Stimulated activated CD4-positive, alpha-beta T cell treated with anti-CD3 and anti-CD28 coated beads, Interleukin-4, amount 100 ng/mL, for 1 hour (primary cell): ENCODE measurements at places on chromosomes 3 and 15.

DNA sequence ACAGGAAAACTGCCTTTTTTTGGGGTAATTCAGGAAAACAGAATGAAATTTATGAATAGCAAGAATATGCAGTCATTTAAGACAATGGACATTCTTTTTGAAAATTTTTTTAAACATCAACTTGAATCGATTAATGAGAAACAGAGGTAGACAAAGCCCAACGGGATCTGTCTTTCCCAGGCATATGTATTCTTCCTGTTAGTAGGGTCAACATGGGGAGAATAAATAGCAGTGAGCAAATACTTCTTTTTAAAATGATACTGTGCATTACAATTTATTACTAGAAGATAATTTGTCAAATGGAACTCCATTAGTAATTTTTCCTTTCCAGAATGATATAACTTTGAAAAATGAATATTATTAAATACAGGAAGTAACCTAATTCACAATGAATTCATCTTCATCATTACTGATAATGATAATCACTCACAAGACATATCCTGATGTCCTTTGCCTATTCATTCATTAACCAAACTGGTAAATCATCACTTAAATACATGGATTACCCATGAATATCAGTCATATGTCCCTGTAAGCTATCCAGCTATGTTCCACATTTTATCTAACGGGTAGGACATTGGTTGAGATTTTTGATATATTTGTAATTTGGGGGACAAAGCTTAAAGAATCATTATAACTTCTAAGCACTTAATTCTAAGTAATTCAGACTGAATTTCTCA is 209.2 kb upstream of the CDIN1 start:
- no peak for DNase-seq

DNA sequence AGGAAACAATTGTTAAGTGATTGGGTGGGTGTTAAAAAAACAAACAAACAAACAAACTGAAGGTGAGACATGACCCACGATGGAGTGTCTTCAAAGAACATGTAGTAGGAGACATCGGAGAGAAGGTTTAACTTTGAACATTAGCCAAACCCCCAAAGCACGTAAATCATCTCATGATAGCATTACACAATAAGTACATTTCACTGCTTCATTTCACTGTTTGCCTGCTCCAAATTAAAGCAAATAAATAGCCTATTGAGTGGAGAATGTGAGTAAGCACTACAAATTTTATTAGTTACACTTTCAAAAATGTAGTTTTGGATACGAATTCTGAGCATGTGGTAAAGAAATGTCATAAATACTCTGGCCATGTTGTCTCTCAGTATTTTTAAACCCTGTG is 287.0 kb downstream of the SI start:
- DNase-seq, result no peak

DNA sequence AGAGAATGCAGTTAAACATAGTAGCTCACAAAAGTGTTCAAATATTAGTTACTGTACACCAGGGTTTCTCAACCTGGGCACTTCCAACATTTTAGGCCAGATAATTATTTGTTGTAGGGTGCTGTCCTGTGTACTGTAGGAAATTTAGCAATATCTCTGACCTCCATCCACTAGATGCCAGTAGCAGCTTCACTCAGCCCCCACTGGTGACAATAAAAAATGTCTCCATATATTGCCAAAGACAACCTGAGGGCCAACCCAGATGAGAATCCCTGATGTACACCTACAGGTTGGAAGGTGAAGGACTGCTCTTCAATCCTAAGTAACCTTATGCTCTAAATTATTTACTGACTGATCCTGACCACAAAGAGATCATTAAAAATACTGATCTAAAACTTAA is 32.5 kb downstream of the DCUN1D1 start:
- DNase-seq, result no peak

- DNase-seq, result no peak
These were observed 37.0 kb downstream of the PIK3R4 start for GRCh38 chr3:130709671-130710070.

- DNase-seq, result no peak
These were observed 13.9 kb upstream of the RYR3 start for GRCh38 chr15:33296856-33297255.

DNA sequence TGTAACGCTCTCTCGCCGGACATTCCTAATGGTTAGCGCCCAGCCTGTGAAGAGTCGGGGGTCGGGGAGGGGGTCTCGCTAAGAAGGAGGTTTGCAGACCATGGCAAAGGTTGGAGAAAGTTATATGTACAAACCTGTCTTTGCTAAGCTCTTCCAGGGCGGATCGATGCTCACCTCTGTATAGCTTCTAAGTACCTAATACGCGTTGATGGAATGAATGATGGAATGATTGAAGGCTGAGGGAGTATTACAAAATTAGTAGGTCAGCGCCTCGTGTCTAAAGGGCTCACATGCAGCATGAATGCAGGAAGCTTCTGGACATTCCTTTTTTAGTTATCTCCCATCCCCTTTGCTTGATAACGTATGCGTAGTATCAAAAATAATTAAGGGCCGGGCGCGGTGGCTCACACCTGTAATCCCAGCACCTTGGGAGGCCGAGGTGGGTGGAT is 305 bp upstream of the KPNA1 start:
- DNase-seq, result no peak

- DNase-seq, result no peak
These were observed 97.9 kb downstream of the PLD1 start for GRCh38 chr3:171712171-171712938.

DNA sequence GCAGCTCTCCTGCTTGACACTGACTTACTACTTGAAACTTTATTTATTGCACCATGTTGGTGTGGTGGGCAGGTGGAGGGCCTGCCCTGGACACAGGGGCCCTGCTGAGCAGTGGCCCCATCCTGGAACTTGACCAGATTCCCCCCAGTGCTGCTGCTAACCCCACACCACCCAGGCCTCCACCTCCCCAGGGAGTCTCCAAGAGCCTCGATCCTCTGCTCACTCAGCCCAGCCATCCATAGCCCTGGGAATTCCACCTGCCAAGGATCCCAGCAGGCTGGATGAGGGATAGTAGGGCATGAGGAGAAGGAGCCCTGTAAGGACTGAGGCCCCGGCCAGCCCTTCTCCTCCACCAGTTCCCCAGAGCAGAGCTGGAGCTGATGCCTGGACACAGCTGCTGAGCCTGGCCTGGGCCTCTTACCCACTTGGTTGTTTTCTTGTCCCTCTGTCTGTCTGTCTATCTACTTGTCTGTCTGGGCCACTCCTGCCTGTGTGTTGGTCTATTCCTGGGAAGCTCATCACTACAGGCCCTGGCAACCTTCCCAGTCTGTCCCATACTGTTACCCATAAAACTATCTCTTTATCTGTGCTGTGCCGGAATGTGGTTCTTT is 2.8 kb downstream of the CHAC1 start:
- no peak for DNase-seq

DNA sequence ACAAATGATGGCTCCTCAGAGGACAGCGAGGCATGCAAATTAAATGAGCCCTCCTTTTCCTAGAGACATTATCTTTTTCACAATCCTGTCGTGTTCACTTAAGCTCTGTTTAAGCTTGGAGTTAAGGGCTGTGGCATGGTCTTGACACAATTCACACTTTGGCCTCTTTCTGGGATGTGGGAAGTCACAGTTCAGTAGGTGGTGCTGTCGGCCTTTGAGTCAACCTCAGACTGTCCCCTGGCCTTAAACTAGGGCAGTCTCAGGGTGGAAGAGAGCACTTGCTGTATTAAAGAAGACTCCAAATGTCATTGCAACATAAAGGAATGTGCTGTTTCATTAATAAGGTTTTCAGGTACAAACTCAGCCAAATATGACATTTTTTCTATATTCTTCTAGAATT is 351.0 kb downstream of the MCTP2 start:
- DNase-seq, result no peak

DNA sequence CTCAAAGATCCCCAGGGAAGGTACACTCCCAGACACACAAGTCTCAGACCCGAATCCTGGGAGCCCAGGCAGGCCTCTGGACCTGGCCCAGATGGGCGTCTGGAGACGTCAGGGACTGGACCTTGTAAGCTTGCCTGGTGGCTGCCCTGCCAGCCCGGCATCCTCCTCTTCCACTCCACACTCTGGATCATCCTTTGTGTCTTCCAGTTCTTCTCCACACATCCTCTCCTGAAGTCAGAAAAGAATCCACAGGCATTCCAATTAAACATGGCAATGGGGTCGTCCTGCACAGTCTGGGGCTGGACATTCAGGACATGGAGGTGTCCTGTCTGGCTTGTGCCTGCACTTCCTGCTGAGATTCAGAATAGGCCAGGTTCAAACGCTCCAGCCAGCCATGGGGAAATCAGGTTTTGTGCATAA is 208.8 kb upstream of the IGF1R start:
- no peak for DNase-seq

- DNase-seq, result no peak
These were observed 2.0 kb upstream of the MELTF start for GRCh38 chr3:197031315-197032285.

DNA sequence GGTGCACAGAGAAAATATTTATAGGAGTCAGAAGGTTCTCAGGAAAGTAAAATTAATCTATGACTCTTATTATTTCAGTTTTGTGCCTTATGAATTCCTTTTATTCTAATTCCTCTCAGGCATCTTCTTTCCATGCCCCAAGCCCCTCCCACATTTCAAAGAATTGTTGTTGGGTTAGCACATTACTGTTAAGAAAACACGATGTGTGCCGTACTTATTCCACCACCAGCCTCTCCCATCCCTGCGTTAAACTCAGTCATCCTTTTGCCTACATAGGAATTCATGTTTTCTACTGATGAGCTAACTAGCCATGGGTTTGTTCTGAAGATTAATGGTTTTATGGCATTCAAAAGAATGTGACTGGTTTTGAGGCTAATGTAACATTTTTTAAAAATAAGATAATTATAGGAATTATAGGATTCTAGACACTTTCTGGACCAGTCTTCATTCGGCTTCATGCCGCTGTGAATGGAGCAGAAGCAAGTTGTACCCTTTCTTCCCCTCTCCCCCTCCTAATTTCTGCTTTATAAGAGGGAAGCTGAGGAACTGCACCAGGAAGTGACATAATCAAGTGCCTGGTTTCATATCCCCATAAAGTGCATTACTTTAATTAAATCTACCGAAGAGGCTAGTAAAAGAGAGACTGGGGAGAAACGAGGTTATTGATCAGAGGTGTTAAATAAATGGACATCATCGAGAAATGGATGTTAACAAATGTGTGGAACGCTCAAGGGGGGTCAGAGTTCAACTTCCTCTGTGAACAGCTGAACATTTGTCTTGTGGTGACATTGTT is 12.3 kb upstream of the MB21D2 start:
- no peak for DNase-seq

DNA sequence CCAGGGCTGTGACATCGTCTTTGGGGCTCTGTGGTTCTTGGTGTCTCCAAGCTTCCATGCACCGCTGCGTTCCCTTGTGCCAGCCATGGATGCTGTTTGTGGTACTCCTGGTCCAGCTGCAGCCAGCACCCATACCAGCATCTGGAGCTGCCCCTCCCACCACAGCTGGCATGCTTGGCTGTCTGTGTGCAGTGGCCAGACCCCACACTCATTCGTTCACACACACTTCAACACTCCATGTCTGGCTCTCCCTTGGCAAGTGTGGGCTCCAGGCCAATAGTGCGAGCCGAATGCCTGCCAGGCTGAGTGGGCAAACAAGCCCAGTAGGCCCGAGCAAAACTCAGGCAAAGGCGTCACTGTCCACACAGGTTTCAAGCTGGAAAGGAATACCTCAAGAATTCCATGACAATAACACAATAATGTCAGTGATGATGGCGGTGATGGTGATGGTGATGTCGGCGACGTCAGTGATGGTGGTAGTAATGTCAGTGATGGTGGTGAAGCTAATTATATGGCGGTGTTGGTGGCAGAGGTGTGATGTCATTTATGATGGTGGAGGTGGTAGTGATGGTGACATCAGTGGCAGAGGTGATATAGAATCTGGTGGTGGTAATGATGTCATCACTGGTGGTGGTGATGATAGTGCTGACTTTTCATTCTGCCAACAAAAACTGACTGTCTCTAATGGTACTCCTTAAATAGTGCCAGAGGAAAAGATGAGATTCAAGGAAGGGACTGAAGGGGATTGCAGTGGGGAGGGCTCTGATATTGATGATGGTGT is 19.3 kb downstream of the TBC1D21 start:
- no peak for DNase-seq

GRCh38 chr15:73928971-73929627 is 2.8 kb downstream of the LOXL1 start:
- DNase-seq, result no peak

GRCh38 chr3:155549087-155549486 is 195.8 kb downstream of the PLCH1 start:
- no peak for DNase-seq

GRCh38 chr3:152204218-152204617 is 64.5 kb upstream of the MBNL1 start:
- no peak for DNase-seq

DNA sequence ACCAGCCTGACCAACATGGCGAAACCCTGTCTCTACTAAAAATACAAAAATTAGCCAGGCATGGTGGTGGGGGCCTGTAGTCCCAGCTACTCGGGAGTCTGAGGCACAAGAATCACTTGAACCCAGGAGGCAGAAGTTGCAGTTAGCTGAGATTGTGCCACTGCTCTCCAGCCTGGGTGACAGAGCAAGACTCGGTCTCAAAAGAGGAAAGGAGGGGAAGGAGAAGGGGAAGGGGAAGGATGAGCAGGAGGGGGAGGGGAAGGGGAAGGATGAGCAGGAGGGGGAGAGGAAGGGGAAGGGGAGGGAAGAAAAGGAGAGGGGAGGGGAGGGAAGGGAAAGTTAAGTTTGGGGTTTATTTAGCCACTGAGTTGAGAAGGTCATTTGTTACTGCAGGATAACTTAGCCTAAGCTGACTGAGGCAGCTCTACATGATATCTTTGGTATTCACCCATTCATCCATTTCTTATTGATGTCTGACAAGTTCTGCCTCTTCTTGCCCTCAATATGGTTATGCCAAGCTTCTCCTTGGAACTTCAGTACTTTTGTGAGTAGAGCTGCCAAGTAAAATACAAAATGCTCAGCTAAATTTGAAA is 15.9 kb upstream of the ABHD2 start:
- DNase-seq, result no peak

- no peak for DNase-seq
These were observed 11.2 kb upstream of the LOXL1 start for GRCh38 chr15:73915082-73915481.

- DNase-seq, result peak; percentile 16
These were observed 22.6 kb upstream of the LYSMD4 start for GRCh38 chr15:99755692-99756409.

GRCh38 chr3:4703054-4703480 is 209.9 kb downstream of the ITPR1 start:
- no peak for DNase-seq

- DNase-seq, result no peak
These were observed 274.4 kb downstream of the TLE3 start for GRCh38 chr15:69823223-69823907.

DNA sequence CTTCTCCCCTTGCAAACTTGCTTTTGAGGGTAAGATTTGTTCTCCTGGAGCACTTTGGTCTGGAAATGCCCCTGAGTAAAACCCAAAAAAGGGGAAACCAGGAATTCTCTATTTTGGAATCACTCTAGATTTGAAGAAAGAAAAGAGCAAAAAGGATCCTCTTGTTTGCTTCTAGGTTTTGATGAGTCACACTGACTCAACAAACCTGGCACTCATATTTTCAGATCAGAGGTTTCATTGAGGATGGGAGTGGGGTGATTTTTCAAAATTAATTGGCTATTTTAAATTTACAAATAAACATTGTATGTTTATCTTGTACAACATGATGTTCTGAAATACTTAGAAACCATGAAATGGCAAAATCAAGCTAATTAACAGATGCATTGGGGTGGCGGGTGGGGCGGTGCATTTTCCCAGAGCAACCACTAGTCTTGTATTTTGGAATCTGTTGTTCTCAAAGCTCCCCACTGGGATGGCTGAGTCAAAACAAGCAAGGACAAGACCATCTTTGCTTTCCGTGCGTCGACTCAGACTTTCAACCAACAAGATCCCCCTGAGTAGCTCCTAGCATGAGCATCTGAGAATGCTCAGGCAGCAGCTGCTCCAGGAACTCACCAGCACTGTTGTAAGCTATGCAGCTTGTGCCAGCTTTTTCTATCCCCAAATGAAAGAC is 451.4 kb downstream of the WDR72 start:
- DNase-seq, result no peak
